Natural killer cell (primary cell): ENCODE measurements at places on chromosomes 11 and 22. TPM values are rescaled to one million over a fixed set of nuclear protein-coding genes. Genes with fewer than 3 reads are reported as not detected.

GRCh38 chr11:46729110-46730027 lies 10.4 kb downstream of the F2 start:
- no peak overlapping the region for H3K4me3 ChIP-seq
- no peak overlapping the region for H3K27ac ChIP-seq
- no peaks in the 10 kb centered on the region for H3K27me3 ChIP-seq
- H3K4me1 ChIP-seq = no peaks in the 10 kb centered on the region
- no peak for DNase-seq

GRCh38 chr11:122850076-122850631 lies 11.9 kb downstream of the CRTAM start:
- H3K4me1 ChIP-seq = peaks cover 65% of the 10 kb centered on the region
- H3K36me3 ChIP-seq = peaks cover 12% of the 10 kb centered on the region
- no peak overlapping the region for H3K4me3 ChIP-seq
- H3K27me3 ChIP-seq = no peaks in the 10 kb centered on the region

DNA sequence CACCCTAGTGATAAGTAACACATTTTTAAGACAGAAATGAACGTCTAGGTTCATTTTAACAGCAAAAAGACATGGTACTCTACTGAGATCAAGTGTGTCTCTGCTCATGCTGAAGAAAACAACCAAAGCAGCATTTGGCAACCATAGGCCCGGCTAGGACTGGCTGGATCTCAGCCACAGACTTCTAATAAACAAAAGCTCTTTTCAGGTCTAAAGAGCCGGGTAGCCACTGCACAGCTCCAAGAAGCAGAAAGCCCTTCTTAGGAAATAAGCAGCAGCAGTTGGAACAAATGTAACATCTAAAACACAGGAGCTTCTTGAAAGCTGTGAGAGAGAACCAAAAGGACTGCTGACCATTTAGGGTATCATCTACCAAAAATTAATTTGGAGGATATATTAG lies 37.6 kb downstream of the PITPNB start:
- H3K27ac ChIP-seq = no peak overlapping the region
- H3K27me3 ChIP-seq = no peaks in the 10 kb centered on the region
- peaks cover 4% of the 10 kb centered on the region for H3K4me1 ChIP-seq
- H3K4me3 ChIP-seq = no peak overlapping the region
- no peak for DNase-seq
- peaks cover 14% of the 10 kb centered on the region for H3K36me3 ChIP-seq

- H3K4me1 ChIP-seq = no peaks in the 10 kb centered on the region
- H3K36me3 ChIP-seq = no peaks in the 10 kb centered on the region
- no peak overlapping the region for H3K27ac ChIP-seq
- no peaks in the 10 kb centered on the region for H3K27me3 ChIP-seq
Observed at GRCh38 chr22:47446331-47446730, 683.9 kb downstream of the TBC1D22A start.

DNA sequence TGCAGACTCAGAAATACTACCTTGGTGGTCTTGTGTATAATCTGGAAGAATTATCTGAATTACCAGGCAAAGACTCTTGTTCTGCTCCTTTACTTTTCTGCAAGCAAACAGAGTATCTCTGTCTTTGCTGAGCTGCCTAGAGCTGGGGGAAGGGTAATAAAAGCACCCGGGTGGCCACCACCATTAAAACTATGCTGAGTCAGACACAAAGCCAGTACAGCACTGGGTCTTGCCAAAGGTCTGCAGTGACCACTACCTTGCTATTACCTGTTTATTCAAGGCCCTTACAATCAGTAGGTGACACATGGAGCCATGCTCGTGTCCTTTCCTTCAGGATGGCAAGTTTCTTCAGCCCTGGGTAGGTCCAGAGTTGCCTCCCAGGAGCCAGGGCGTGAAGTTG lies 420.6 kb upstream of the CNTN5 start:
- H3K27me3 ChIP-seq = no peaks in the 10 kb centered on the region
- no peak overlapping the region for H3K27ac ChIP-seq
- H3K4me1 ChIP-seq = no peaks in the 10 kb centered on the region
- H3K36me3 ChIP-seq = no peaks in the 10 kb centered on the region
- no peak overlapping the region for H3K4me3 ChIP-seq

DNA sequence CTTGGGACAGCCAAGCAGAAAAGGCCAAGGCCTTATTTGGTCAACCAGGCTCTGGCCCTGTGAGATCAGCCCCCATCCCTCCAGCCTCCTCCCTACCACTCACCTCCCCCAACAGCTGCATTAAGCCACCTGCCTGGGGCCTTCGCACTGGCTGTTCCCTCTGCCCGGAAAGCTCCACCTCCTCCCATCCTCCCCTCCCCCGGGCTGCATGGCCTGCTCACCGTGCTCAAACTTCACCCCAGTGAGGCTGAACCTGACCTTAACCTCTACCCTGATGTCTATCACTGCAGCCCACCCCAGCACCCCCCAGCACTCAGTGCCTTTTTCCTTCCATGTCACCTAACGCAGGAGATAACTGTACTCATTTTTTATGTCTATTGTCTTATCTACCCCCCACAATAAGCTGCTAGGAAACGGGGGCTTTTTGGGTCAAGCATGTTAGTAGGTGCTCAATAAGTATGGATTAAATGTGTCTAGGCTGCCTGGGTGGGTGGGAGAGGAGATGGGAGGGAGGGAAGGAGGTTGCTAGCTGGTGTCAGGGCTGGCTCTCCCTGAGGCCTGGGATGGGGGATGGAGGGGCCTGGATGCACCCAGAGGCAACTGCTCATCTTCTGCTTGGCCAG lies 912 bp downstream of the PTPRCAP start:
- peaks cover 30% of the 10 kb centered on the region for H3K36me3 ChIP-seq
- DNase-seq = peak; percentile 71
- peak overlapping the region; percentile 81 for H3K4me3 ChIP-seq
- H3K4me1 ChIP-seq = peaks cover 88% of the 10 kb centered on the region

DNA sequence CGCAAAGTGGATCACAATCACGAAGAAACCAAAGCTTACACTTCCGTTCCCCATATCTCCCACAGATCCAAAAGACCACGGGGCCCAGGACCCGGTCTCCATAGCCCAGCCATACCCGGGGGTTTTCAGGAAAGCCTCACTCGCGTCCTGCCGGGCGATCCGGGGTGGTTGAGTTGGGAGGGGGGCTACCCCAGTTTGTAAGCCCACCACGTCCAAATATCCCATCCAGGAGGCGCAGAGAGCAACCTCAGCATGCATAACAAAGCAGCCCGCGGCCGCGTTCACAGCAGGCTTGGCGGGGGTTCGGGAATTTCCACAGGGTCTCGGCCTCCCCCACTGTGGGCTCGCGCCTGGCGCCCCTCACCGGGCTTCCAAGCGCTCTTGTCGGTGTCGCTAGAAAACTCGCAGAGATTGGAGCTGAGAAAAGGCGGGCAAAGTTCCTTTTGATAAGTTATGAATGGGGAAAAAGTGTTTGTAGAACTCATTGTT lies 9.5 kb downstream of the SDF2L1 start:
- H3K36me3 ChIP-seq = peaks cover 5% of the 10 kb centered on the region
- H3K27ac ChIP-seq = no peak overlapping the region
- no peaks in the 10 kb centered on the region for H3K27me3 ChIP-seq

- no peak overlapping the region for H3K4me3 ChIP-seq
- H3K36me3 ChIP-seq = no peaks in the 10 kb centered on the region
- no peak overlapping the region for H3K27ac ChIP-seq
- H3K4me1 ChIP-seq = no peaks in the 10 kb centered on the region
Observed at GRCh38 chr11:123144707-123145106, 50.3 kb downstream of the CLMP start.

DNA sequence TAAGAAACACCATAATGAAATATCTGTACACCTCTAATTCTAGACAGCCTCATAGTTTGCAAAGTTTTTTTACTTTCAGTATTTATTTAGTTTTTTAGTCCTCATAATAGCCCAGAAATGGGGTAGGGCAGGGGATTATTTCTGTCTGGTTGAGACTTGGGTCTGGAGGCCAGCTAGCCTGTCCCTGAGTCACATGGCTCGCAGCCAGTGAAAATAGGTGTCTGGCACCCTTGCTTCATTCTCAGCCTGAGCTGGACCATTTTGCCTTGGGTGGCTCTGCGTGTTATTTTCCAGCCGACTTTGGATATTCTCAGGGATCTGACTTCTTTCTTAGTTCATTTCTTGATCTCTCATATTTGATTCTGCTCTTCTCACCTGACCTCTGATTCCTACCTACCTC lies 123.9 kb upstream of the NARS2 start:
- H3K36me3 ChIP-seq = no peaks in the 10 kb centered on the region
- no peaks in the 10 kb centered on the region for H3K4me1 ChIP-seq
- H3K4me3 ChIP-seq = no peak overlapping the region
- H3K27ac ChIP-seq = no peak overlapping the region

DNA sequence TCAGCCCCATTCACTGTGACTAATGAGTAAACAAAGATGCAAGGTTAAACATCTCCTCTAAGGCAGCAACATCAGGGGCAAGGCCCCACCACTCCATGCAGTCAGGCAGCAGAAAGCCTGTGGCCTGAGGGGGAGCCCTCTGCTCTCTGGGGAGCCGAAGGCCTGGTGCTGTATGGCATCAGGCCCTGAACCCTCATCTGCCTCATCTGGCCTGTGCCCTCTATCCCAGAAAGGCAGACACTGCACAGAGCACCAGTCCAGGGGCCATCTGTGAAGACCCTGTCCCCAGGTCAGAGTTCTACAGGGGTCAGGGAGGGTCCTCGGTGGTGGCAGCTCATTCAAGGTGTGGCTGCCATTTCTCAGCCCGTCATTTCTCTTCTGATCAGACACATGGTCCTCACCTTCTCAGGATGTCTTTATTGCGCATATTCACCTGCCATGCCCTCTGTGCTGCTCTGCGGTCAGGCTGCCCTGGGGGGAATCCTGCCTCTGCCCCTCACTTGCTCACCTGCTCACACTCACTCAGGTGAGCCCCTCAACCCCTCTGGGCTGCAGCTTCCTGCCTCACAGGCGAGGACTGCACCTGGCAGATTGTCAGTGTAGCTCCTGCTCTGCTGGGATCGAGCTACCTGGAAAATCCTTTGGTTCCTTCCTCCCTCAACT lies 103.1 kb upstream of the PITPNB start:
- no peak overlapping the region for H3K27ac ChIP-seq
- H3K4me1 ChIP-seq = no peaks in the 10 kb centered on the region
- DNase-seq = no peak
- H3K36me3 ChIP-seq = no peaks in the 10 kb centered on the region
- H3K4me3 ChIP-seq = no peak overlapping the region
- H3K27me3 ChIP-seq = no peaks in the 10 kb centered on the region

DNA sequence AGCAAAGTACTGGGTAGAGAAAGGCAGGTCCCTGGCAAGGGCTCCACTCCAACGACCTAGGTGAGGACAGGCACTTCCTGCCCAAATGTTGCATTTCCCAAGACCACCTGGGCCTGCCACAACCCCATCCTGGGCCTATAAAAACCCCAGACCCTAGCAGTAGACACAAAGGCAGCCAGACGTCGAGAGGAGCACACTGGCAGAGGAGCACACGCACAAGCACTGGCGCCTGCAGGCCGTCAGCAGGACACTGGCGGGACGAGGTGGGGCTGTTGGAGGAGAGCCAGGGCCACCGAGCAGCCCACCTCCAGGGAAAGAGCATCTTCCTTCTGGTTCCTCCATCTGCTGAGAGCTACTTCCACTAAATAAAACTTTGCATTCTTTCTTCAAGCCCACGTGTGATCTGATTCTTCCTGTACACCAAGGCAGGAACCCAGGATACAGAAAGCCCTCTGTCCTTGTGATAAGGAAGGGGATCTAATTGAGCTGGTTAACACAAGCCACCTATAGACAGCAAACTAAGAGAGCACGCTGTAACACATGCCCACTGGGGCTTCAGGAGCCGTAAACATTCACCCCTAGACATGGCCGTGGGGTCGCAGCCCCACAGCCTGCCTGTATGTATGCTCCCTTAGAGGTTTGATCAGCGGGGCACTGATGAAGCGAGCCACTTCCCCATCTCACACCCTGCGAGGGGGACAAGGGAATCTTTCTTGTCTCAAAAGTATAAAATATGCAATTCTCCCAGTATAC lies 89.7 kb upstream of the MTMR2 start:
- no peaks in the 10 kb centered on the region for H3K36me3 ChIP-seq
- no peak overlapping the region for H3K4me3 ChIP-seq
- H3K27ac ChIP-seq = no peak overlapping the region
- no peak for DNase-seq
- no peaks in the 10 kb centered on the region for H3K27me3 ChIP-seq
- H3K4me1 ChIP-seq = peaks cover 22% of the 10 kb centered on the region

DNA sequence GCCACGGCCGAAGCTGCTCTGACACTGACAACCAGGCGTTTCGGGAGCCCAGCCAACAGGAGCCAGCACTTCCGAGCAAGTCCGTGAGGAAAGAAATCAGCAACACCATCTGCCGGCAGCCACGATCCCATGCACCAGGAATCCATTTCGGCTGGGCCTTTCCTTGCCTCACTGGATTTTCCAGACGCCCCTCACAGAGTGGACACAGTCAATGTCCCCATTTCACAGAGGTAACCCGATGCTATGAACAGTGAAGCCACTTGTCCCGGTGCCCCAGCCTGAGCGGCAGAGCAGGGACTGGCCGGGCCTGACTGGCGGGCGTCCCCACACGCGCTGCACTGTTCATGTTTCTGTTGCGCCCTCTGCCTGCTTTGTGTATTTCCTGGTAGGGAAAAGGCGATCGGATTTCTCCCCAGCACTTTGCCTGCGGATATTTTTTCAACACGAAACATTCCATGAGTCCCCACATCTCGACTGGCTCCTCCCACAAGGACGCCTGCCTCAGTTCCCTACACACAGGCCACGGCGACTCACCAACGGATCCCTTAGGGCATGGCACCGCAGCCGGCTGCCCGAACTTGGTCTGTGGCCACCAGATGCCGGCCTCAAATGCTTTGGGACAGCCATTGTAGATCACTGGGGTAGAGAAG lies 55.3 kb downstream of the TRMU start:
- H3K27me3 ChIP-seq = no peaks in the 10 kb centered on the region
- H3K36me3 ChIP-seq = no peaks in the 10 kb centered on the region
- H3K4me3 ChIP-seq = no peak overlapping the region
- no peak for DNase-seq
- peaks cover 6% of the 10 kb centered on the region for H3K4me1 ChIP-seq

DNA sequence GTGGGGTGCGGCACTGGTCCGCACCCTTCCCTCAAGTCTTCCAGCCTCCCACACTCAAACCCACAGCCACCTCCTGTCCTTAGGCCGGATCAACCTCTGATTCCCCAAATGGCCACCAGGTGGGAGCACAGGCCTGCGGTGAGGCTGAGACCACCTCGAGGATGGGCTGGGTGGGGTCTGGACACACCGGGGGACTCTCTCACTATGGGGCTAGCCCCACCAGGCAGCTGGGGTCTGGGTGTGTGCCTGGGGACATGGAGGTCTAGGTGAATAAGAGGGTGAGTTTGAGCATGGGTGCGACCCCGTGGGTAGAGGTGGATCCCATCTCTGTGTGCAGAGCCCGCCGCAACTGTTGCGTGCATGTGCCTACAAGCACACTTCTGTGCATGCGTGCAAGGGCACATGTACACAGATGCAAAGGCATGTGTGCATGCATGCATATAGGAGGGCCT lies 32.6 kb downstream of the MYO18B start:
- H3K36me3 ChIP-seq = no peaks in the 10 kb centered on the region
- no peaks in the 10 kb centered on the region for H3K27me3 ChIP-seq
- no peak overlapping the region for H3K4me3 ChIP-seq
- no peaks in the 10 kb centered on the region for H3K4me1 ChIP-seq

- no peaks in the 10 kb centered on the region for H3K27me3 ChIP-seq
- H3K4me3 ChIP-seq = no peak overlapping the region
- H3K4me1 ChIP-seq = no peaks in the 10 kb centered on the region
- H3K36me3 ChIP-seq = no peaks in the 10 kb centered on the region
- no peak for DNase-seq
Observed at GRCh38 chr11:110828086-110828485, 115.8 kb upstream of the ARHGAP20 start.

Gene MYOD1
- not detected for total RNA-seq

Gene TMEM45B
- total RNA-seq = not detected

Gene TEAD1
- not detected for total RNA-seq

Gene TRIM6
- 1.1 TPM for total RNA-seq

Gene SAA4
- total RNA-seq = not detected

Gene ARHGEF17
- 0.50 TPM for total RNA-seq

Gene TREH
- not detected for total RNA-seq

Gene MYO7A
- 0.68 TPM for total RNA-seq

Gene TMPRSS4
- not detected for total RNA-seq

Gene MS4A4E
- 23.2 TPM for total RNA-seq
